ENCODE measurements at places on chromosomes 13 and 19.

- DNase-seq = no peak
Measured at GRCh38 chr19:14940266-14940665, 1.0 kb upstream of the OR7C2 start.

GRCh38 chr13:97018029-97018819, 23.9 kb upstream of the OXGR1 start:
- DNase-seq = no peak

- no peak for DNase-seq
Measured at GRCh38 chr19:56269348-56269747, 3.2 kb upstream of the EDDM13 start.

- DNase-seq = no peak
Measured at GRCh38 chr19:2330255-2330631, 1.8 kb downstream of the SPPL2B start.

GRCh38 chr13:106210324-106210723, 325.1 kb downstream of the EFNB2 start:
- no peak for DNase-seq

Data from activated T-helper 1 cell treated with Interleukin-2 at 50 U/mL for 16 hours (primary cell).